ENCODE measurements at places on chromosomes 3 and 15.

GRCh38 chr3:113791381-113791780 is 44.5 kb downstream of the ATP6V1A start:
- no peak for DNase-seq

- no peak for DNase-seq
Measured at GRCh38 chr3:10929978-10930665, 62.4 kb upstream of the SLC6A1 start.

GRCh38 chr3:158352551-158352950 is 218.4 kb upstream of the MLF1 start:
- DNase-seq, result no peak

DNA sequence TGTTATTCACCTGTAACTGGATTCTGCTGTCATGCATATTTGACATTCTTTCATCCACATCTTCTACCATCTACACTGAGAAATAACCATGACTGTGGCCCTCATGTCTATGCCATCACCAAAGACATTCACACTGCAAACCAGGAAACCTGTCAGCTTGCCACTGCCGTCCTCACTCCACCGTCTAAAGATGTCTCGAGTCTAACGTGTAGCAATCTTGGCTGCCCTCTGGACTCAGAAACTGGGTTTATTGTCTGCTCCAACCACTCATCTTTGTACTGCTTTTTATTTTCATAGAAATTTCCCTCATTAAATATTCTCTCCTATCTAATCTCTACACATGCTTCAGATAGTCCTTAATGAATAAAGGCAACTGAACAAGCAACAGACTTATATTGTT is 57.1 kb downstream of the CRYGS start:
- DNase-seq, result no peak

DNA sequence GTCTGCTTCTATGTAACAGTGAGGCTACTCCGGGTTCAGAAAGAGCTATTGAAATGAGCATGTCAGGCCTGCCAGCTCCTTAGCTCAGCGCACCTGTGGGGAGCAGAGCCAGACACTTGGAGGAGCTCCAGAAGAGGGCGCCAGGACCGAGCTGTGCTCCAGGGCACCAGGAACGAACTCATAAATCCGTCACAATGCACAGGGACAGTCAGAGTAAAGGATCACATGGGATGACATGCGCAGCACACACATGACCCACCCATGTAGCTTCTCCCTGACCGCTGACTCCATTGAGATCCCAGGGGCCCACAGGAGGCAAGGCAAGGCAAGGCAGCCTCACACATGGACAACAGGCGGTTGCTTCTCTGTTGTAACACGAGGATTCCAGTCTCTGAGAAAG is 26.0 kb upstream of the GNB5 start:
- no peak for DNase-seq
